ENCODE measurements at places on chromosomes 2 and 18.

GRCh38 chr18:13434854-13435253 lies 216.3 kb downstream of the LDLRAD4 start:
- no peak for DNase-seq

DNA sequence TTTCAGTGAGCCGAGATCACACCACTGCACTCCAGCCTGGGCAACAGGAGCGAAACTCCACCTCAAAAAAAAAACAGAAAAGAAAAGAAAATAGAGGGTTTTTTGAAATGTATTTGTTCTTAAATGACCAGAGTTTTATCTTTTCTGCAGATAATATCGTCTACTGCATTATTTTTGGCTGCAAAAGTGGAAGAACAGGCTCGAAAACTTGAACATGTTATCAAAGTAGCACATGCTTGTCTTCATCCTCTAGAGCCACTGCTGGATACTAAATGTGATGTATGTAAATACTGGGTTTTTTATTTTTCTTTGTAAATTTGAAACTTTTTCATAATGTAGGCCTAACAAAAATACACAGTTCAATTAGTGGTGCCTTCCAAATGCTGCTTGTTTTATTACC lies 18.1 kb downstream of the CCNT2 start:
- no peak for DNase-seq

DNA sequence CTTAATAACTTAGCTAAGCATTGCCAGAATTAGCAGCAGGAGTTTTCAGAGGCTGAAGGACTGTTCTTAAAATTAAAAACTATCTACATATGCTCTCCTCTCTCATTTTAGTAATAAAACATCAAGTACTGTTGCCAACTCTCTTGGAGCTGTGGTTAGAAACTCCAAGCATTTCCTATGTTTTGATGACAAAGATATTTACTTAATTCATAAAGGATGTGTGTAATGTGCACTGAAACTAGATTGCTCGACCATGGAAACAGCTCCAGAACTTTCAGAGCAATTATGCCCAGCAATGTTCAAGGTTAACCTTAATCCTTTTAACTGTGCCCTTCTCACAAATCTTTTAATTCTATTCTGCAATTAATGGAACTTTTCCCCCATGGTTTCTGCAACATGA lies 8.4 kb downstream of the GRP start:
- DNase-seq, result no peak

- no peak for DNase-seq
Measured at GRCh38 chr2:97844311-97844859, 131.0 kb downstream of the ZAP70 start.

DNA sequence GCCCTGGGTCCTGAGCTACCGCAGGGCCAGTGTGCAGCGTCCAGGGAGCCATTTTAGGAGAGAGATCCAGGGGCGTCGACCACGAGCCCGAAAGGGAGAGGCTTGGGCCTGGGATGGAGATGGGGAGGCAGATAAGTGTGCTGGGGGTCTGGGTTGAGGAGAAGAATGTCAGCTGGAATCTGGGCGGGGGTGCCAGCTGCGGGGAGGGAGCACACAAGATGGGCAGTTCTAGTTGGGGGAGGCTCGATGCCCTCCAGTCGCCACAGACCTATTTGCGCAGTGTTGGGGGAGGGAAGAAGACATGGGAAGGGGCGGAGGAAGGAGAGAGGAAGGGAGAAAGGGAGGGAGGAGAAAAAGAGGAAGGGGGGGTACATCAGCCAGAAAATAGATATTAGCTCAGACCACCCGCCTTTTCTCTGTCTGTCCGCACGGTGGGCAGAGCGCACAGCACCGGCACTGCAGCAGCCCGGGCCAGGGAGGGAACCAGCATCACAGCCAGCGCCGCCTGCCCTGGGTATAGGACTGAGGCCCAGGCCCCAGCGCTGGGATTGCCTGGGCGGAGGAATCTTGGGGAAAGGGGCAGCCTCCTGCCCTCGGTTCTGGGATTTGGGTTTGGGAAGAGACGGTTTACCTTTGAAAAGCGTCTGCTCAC lies 1.9 kb upstream of the HOXD11 start:
- DNase-seq, result peak; percentile 46

DNA sequence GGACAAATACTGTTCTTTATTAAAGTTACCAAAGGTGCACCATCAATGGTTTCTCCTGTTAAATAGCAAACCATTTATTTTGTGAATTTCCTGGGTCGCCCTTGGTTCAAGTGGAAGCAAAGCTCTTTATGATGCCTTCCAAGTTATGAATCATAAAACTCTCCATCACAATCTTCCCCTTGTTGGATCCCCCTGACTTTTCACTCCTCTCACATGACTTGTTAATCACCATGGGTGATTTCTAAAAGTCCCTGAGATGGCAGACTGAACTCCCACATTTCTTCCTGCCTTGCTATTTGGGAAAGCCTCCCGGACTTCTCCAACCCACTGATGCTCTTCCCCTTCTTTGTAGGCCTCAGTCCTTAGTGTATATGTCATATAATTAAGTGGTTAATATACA lies 176.0 kb downstream of the THADA start:
- DNase-seq, result no peak

GRCh38 chr18:54947091-54947490 lies 12.2 kb downstream of the CCDC68 start:
- DNase-seq, result no peak

GRCh38 chr2:189300916-189301315 lies 121.4 kb upstream of the COL5A2 start:
- DNase-seq, result no peak
